ENCODE measurements at places on chromosomes 16 and 17. TPM values are rescaled to one million over a fixed set of nuclear protein-coding genes. Genes with fewer than 3 reads are reported as not detected.

GRCh38 chr17:76687298-76688164 lies 23.2 kb downstream of the MXRA7 start:
- DNase-seq: no peak

DNA sequence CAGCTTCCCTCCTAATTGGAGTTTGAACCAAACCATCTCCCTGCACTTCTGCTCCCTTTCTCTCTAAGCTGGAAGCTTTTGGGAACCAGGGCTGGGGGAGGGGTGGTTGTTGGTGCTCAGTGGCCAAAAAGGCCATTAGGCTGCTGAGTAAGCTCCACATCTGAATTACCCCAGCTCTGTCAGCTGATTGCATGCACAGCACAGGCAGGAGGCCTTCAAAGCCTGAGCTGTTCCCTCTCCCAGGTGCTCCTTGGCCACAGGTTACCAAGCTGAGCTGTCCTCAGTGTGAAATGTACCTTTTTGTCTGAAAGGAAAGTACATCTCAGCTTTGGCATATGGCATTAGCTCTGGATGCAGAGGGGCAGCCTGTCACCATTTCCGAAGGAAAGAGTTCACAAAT lies 6.2 kb upstream of the TBKBP1 start:
- no peak for DNase-seq

- no peak for DNase-seq
Measured at GRCh38 chr17:62572888-62573401, 54.5 kb upstream of the MRC2 start.

DNA sequence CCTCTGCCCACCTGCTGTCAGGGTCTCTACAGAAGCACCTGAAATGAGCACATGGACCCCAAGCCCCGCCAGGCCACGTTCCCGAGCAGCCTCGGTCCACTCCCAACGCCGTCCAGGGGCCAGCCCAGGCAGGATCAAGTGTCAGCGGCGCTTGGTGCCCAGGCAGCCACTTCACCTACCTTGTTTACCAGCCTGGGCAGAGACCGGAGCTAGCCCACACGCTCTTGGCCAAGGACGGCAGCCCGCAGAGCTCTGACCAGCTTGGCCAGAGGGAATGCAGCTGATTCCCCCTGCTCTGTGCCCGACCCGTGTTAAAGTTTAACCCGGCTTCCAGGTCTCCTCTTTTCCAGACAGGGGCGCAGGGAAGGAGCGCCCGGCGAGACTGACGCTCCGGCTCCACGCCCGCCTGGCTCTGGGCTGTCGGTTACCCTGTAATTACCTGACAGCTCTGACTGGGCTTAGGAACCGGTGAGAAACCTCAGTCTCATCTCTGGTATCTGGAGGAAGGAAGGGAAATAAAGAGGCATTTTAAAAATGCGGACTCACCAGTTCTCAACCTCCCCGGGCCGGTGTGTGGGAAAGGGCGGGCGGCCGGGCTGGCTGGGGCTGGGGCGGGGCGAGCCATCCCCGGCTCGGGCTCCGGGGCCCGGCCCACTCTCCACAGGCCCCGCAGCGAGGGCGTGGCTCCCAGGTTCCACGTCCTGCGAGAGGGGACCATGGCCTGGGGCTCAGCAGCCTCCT lies 4.6 kb downstream of the KIFC3 start:
- DNase-seq: no peak

DNA sequence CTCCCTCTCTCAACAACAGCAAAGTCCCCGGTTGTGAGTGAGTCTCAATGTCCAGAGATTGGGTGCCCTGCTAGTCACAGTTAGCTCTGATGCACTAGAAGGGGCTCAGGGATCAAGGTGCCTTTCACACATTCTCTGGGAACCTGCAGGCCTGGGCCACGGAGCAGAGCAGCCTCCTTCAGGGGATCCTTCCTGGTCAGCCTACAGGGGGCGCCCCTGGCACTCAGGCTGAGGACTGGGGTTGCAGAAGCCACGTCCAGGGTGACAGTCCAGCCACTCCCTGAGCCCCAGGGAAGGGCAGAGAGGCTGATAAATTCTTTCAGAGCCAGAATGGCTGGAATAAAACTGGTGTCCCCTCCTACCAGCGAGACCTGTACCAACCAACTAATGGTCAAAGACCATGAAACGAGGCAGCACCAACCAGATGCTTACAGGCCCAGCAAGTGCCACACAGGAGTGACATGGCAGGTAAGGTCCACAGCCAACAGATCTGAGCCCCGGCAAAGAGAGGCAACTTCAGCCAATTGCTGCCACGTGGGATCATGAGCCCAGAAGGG lies 43.5 kb downstream of the ST3GAL2 start:
- DNase-seq: no peak

- DNase-seq: no peak
Measured at GRCh38 chr17:8500609-8501008, 64.9 kb downstream of the NDEL1 start.

DNA sequence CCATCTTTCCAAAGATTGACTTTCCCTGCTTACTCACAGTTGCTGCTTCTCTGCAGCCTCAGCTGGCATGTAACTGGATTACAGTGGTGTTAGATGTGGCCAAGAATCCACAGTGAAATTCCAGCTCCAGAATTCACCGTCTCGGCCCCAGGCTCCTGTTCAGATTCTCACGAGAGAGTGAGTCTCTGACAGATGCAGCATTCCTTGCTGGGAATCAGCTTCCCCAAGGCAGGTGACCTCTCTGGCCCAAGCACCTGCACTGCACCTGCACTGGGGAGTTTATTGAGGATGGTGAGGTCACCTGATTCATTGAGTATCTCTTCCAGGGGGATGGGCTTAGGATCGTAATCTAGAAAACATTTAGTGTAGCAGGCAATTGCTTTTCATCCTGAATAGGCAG lies 600.5 kb upstream of the RBFOX1 start:
- no peak for DNase-seq

GRCh38 chr17:1755252-1755826 lies 6.5 kb upstream of the SERPINF1 start:
- peak; percentile 89 for DNase-seq

GRCh38 chr16:1785846-1786170 lies 3.0 kb downstream of the NUBP2 start:
- DNase-seq: no peak

GRCh38 chr17:68646626-68647526 lies 45.7 kb upstream of the FAM20A start:
- no peak for DNase-seq

GRCh38 chr17:57379237-57379894 lies 123.0 kb downstream of the MSI2 start:
- no peak for DNase-seq

DNA sequence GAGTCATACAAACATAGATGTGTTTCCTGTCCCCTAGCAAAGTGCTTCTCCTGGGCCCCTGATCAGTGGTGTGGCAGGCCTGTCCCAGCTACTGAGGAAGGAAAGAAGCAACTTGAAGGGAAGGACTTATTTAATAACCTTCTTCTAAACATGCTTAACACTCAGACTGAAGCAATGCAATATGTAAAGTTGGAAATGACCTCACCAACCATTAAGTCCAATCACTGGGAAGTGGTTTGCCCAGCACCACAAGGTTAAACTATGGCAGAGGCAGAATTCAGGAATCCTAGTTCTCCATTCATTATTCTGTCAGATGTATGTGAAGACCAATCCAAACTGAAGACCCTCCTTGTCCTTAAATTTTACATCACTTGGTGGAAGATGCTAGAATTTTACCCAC lies 39.1 kb downstream of the CENPV start:
- no peak for DNase-seq

DNA sequence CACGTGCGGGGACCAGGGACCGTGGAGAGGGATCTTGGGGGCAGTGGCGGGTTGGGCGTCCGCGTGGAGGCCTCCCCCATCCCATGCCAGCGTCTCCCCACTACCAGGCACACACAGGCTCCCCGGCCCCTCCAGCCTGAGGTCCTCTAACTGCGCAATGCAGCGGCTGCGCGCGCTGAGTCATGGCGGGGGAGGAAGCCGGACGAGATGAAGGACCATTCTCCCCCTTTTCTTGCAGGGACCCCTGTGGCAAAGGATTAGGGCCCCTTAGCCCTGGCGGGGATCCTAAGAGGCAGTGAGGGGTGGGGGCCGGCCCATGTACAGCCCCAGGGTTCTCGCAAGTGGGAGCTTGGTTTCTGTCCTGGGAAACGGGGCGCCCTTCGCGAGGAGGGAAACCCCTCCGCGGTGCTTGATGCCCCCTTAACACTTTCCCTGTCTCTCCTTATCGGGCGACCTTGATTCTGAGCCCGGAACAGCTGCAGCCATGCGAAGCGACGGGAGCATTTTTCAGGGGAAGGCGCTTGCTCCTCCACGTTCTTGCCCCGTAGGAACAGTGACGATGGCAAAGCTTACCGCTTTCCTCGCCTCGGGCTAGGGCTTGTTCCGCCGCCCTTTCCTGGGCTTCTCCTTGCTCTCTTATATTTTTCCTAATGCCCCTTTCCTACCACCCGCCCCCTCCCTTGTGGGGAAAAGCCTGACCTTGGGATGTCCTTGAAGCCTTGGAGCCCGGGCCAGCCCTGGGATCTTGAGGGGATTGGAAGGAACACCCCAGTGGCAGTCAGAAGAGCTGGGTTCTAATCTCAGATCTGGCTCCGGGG lies 592 bp downstream of the ALDOA start:
- DNase-seq: no peak

DNA sequence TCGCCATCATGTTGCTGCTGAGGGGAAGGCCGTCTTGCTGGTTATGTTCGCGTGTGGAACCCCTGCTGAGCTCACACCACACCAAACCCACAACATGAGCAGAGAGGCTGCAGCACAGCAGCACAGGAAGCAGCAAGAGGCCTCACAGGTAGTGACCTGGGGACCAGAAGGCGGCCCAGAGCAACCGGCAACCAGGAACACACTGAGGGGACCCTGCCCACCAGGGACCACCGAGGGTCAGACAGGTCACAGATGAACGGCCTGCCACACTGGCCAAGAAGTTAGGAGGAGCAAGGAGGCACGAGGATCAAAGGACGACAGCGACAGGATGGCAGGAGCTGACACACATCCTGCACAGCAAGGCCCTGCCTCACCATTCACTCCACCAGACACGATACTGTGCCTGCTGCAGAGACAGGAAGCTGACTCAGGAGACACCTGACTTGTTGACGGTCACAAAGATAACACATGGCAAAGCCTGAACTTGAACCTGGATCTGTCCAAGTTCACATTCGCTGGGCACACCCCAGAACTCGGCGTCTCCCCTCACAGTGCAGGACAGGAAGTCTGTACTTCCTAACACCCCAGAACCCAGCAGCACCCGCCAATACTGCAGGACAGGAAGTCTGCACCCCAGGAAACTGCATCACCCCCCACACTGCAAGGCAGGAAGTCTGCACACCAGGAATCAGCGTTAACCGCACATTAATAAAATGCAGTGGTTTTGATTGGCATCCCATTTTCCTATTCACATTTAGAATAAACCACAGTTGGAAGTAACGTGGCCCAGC lies 98.5 kb downstream of the ZNF778 start:
- DNase-seq: no peak

- DNase-seq: no peak
Measured at GRCh38 chr17:40338058-40338457, 26.5 kb downstream of the GJD3 start.

GRCh38 chr16:85912211-85912974 lies 13.4 kb downstream of the IRF8 start:
- DNase-seq: peak; percentile 31

- DNase-seq: no peak
Measured at GRCh38 chr17:50848039-50848438, 12.7 kb downstream of the WFIKKN2 start.

DNA sequence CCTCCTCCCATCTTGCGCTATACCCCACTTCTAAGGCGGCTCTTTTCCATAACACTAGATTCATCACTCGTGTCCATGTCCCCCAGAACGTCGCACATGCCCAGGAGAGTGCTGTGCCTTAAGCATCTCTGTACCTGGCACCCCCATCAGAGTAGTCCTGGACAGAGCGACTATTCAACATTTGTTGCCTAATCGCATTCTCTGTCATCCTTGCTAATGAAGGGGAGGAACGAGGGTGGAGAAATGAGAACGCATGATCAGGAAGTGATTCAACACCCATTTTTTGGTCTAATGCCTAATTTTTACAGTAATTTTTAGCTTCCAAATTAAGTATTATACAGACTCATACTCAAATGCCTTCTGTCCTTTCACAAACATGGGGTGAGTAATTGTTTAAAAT lies 53.2 kb downstream of the SLC39A11 start:
- DNase-seq: no peak

- no peak for DNase-seq
Measured at GRCh38 chr16:83958137-83958845, 5.3 kb downstream of the OSGIN1 start.

GRCh38 chr17:60107526-60108257 lies 29.0 kb upstream of the HEATR6 start:
- no peak for DNase-seq

DNA sequence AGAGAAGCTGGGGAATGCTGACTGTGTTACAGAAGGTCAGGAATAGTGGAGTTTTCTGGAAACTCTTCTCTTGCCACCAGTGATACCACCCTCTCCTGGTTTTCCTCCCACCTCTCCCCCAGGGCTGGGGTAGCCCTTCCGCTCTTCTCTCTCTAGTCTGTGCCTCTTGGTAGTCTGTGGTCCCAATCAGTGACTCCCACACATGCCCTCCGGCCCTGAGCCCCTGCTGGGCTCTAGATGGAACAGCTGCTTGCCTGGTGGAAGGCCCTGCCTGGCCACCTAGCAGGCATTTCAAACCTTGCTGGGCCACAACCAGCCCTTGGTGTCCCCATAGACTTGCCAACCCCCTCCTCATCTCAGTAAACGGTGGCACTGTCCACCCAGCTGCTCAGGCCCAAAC lies 15.2 kb upstream of the MTSS2 start:
- no peak for DNase-seq

DNA sequence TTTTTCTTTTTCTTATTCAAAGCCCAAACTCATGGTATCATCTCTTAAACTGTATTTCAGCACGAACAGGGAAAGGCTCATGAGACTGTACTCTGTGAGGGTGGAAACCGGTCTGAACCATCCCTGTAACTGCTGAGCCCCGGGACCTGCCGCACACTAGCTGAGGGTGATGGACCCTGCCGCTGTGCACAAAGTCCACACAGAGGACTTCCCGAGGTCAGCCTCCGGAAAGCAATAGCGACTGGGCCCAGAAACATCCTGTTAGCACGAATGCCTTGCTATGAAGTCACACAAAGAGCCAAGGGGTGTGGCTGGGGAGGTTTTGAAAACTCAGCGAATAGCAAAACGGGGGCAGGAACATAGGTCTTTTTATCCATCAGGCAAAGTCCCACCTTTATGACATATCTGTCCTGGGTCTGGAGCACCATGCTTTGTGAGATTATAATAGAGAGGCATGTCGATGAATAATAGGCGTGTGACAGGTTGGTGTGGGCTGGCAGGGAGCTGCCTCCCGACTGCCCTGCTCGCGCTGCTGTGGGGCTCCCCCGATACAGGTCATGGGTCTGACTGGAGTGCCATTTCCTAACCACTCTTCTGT lies 33.4 kb downstream of the CDK5R1 start:
- DNase-seq: no peak

Gene CDK5R1
- polyA plus RNA-seq: 115 TPM

Gene CACNA1H
- 20.1 TPM for polyA plus RNA-seq

Gene C16orf89
- 17.7 TPM for polyA plus RNA-seq

Gene SLFN14
- 0.09 TPM for polyA plus RNA-seq

Gene CHAD
- polyA plus RNA-seq: 13.6 TPM

Gene METTL23
- polyA plus RNA-seq: 25.9 TPM

Gene CCDC200
- 11.0 TPM for polyA plus RNA-seq

Gene NDRG4
- polyA plus RNA-seq: 593 TPM

Gene PLD6
- 14.7 TPM for polyA plus RNA-seq

Gene KRTAP9-2
- polyA plus RNA-seq: not detected

Gene VEZF1
- 96.1 TPM for polyA plus RNA-seq

Gene LPO
- 0.81 TPM for polyA plus RNA-seq

Gene MAF
- polyA plus RNA-seq: 59.8 TPM

Gene TELO2
- polyA plus RNA-seq: 65.6 TPM

Gene KATNB1
- polyA plus RNA-seq: 52.9 TPM

Gene KRTAP4-1
- polyA plus RNA-seq: not detected

Gene CBFA2T3
- 19.5 TPM for polyA plus RNA-seq

Gene C16orf86
- 6.2 TPM for polyA plus RNA-seq

All from spinal cord (tissue), 10 donors.